ENCODE measurements at places on chromosomes 16 and 17.

GRCh38 chr16:12542818-12543699 lies 260.6 kb downstream of the CPPED1 start:
- DNase-seq = no peak

- DNase-seq = no peak
These were observed 12.1 kb upstream of the EDC4 start for GRCh38 chr16:67860589-67861398.

- DNase-seq = no peak
These were observed 79.7 kb upstream of the NOL11 start for GRCh38 chr17:67637901-67638641.

GRCh38 chr17:80868022-80868609 lies 123.5 kb upstream of the CHMP6 start:
- no peak for DNase-seq

DNA sequence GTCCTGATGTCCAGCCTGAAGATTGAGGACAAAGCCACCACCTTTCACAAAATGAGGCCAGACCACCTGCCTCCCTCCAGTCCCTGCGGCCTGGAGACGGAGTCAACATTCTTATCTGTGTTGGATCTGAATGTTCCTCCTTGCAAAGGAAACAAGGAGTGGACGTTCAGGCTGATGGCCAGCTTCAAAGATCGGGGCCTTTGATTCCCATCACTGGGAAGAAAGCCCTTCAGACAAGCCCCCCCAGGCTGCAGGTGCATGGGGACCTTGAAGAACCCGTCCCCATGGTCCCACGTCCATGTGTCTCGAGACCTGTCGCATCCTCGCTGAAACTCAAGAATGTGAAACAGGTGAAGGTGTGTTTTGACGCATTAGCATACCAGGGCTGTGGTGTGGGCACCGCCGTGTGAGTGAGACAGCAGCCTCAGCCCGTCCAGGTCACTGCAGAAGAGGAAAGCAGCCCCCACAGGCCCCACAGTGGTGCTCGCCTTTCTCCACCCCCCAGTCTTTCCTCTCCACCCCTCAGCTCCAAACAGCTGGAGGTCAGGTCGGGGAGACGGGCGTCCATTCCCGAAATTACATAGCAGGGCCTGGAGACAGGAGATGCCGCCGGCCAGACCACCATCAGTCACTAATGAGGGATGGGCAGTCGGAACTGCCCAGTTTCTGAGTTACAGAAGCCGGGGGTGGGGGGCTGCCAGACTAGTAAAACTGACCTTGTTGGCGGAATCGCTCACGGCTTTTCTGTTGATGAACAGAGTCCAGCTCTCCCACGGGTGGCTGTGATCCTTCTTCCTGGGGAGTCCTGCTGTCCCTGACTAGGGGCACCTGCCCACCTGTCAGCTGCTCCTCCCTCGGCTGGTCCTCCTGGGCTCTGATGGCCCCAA lies 877 bp upstream of the CSNK1D start:
- DNase-seq = no peak

DNA sequence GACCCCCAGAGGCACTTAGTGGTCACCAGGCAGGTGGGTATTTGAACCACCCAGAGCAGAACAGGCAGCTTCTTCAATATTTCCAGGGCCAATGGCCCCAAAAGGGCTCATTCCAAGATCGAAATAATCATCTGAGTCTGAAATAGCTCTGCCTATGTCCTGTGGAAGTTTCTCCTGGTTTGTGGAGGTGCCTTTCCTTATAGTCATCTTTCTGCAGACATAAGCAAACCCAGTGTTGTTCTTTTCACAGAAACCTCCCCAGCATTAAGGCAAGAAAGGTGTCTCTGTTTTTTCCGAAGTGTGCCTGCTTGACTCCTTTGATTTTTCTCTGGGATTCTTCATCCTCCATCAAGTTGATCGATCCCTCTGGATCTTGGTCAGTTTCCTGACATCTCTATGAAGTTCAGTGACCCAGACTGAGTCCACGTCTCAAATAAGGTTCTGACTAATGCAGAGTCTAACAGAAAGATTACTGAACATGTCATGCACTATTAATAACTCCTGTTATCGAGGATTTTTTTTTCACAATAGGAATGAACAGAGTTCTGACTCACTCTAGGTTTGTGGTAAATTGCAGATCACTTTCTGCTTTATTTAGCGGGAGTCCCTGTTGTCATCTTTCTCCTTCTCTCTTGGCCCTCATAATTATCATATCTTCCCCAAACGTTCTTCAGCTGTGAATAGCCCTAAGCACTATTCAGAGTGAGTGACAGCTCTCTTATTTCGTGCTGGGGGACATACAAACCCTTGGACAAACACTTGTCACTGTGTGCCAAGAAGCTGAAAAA lies 1.5 kb downstream of the LRRC3C start:
- no peak for DNase-seq

DNA sequence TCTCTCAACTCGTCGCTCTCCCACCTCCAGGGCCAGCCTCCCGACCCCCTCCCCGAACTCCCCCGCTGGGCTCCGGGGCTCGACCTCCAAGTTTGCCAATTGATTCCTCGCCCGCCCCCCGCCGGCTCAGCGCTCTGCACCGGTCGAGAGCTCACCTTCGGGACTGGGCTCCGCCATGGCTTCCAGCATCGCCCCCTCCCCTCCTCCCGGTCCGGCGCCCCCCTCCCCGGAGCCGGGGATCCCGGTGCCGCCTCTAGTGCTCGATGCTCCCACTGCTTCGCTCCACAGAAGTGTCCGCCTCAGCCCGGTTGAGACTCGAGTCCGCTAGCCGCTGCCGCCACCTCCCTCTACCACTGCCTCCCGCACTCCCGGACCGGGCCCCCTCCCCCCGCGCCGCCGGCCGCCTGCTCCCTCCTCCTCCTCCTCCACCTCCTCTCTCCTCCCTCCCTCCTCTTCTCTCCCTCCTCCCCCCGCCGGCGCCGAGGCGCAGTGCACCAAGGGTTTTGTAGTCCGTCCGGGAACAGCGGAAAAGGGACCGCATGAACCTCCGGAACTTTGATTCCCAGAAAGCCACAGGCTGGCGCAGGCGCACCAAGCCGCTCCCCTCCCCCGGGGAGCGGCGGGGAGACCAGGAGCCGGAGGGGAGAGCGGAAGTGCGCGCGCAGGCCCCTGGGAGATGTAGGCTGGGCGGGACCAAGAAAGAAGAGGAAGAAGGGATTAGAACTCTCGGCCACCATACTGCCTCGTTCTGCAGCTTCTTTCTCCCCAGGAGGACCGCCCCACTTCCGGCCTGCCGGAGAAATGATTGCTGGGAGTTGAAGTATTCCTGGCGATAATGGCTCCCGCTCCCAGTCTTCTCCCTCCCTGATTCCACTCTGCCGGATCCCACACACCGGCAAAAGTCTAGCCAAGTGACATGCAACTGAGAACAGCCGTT lies at the start of gene PHF23:
Gene PHF23 (minus strand): TSS at position 367 of the 937 bp plus-strand sequence. CDS start 178 bp downstream, at position 189.
- peak; percentile 97 for DNase-seq

GRCh38 chr16:73202161-73202729 lies 154.3 kb upstream of the ZFHX3 start:
- no peak for DNase-seq

DNA sequence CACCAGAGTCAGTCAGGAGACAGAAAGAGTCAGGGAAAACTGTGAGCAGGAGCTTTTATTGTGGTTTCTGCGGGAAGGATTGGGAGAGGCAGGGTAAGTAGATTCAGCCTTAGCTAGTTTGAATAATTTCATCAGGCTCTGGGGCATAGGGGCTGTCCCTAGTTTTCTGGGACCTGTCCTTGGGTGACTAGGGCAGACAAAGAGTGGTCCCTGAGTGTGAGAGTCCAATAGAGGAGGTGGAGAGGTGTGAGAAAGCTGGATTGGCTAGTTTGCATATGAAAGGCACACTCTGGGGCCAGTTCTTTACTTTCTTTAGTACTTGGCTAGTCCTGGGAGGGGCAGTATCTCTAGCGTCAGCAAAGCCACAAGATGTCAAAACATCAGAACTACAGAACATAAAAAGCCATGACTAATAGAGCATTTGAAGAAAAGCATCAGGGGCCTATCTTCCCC lies 255.6 kb downstream of the HS3ST3A1 start:
- no peak for DNase-seq

GRCh38 chr16:66513111-66513723 lies 36.7 kb downstream of the TK2 start:
- DNase-seq = no peak

DNA sequence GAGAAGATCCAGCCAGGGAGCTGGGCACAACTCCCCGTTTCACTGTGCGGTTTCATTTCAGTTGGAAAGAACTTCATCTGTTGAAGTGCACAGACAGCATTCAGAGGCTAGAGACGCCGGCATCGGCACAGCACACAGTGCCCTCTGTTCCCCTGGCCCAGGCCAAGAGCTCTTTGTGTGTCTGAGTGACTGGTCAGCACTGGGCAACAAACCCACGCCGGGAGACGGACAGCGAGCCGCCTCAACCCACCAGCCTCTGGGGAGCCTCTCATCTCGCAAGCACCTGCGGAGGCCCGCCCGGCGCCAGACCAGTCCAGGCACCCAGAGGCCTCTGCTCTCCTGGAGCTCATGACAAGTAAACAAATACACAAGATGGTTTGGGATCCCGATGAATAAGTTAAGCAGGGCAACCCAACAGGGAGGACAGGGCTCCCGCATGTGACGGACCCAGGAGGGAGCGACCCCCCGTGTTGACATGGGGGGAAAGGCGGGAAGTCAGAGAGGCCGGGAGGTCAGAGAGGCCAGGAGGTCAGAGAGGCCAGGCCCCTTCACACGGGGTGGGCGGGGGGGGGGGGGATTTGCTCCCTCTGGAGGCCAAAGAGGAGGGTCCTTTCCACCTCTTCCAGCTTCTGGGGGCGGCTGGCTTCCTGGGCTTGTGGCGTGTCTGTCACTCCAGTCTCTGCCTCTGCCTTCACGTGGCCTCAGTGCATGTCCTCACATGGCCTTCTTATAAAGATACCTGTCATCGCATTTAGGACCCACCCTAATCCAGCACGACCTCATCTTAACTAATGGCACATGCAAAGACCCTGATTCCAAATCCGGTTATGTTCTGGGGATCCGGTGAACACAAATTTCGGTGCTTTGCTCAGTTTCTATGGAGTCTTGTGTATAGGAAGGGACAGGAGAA lies 25.8 kb upstream of the KLHDC4 start:
- DNase-seq = no peak

DNA sequence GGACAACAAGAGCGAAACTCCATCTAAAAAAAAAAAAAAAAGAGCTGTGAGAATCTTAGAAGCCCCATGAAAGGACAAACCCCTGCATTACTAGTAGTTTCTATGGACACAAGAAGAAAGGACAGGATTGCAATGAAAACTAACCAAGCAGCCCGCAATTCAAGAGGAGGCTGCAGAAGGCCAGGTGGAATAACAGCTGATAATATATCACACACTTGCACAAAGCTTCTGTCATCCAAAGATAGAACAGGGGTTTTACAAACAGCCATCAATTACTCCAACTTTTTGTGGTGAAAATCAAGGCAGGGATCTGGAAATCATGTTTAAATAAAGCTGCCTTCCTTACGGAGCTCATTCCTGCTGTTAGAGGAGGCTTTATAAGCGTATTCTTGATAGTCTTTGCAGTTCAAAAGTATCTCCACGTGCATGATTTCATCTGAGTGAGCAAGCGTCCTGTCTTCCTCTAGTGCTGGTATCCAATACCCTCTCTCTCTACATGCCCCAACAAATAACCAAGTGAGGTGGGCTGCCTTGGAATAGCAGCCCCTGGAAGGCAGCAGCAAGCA lies 23.1 kb upstream of the TMEM94 start:
- DNase-seq = no peak

DNA sequence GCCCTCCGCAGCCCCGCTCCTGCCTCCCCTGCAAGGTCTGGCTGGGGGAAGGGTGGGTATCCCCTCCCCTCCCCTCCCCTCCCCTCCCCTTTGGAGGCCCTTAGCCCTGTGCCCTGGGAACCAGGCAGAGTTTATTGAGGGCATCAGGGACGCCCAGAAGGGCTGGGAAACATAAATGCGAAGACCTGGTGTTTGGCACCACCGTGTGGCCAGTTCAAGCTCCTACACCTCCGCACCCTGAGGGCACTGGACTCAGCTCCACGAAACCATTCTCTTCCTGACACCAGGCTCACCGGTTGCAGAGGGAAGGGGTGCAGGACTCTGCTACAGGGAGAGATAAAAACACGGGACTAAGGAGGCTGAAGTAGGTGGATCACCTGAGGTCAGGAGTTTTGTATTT lies 1.0 kb upstream of the AIPL1 start:
- peak; percentile 28 for DNase-seq

DNA sequence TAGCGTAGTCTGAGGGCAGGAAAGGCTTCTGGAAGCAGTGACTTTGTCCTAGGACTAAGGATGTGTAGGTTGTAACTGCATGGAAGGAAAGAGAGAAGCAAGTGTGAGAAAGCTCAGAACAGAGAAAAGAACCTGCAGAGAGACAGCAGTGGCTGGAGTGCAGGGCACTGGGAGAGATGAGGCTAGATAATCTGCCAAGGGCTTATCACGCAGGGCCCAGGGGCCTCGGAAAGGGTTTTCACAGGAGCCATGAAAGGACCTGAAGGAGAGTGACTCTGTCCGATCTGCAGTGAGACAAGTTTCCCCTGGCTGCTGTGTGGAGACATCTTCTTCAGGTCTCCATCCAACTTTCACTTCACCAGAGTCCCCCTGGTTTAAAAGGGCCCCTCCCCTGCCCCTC lies 7.1 kb upstream of the SRCAP start:
- no peak for DNase-seq

DNA sequence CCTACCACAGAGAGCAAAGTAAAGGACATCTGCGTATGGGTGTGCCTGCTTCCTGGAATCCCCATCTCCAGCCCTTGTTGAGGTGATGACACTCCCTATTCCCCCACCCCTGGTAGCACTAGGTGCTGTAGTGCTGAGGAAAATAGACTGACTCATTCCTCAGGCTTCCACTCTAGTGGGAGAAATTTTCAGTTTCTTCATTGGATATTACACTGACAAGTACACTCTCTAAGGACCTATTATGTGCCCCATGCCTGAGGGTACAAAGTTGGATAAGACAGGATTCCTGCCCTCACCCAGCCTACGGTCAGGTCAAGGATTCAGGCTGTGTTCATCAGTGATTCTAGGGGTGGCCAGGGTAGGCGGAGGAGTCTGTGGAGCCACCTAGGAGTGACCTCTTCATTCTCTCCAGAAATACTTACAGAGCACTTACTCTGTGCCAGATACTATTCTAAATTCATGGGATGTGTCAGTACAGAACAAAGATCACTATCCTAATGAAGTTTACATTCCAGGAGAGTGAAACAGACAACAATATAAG lies 4.5 kb upstream of the ZC3H7A start:
- no peak for DNase-seq

DNA sequence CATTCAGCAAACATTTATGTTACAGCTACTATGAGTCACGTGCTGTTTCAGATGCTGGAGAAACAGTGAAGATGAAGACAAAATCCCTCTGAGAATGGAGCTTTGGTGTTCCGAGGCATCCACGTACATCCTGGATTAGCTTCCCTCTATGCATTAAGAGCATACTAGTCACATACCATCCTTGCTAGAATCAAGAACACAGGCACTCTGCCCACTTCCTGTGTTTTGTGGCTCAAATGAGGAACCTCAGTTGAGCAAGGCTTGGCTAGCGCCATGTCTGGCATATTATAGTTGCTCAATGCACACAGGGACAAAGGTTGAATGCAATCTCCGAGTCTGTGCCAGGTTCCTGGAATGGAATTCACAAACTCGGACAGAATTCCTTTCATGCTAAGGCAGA lies 297.5 kb downstream of the XYLT1 start:
- no peak for DNase-seq

GRCh38 chr17:14760212-14760611 lies 459.3 kb downstream of the HS3ST3B1 start:
- no peak for DNase-seq
